ENCODE measurements at places on chromosomes 11 and 22.

GRCh38 chr22:41770715-41771468, 29.6 kb upstream of the CCDC134 start:
- DNase-seq, result no peak

GRCh38 chr11:105177658-105178057, 38.1 kb upstream of the CARD18 start:
- DNase-seq, result peak; percentile 77

- DNase-seq, result no peak
Observed at GRCh38 chr22:37184816-37185541, 3.1 kb downstream of the C1QTNF6 start.

- no peak for DNase-seq
Observed at GRCh38 chr11:80960381-80961029, 1519.7 kb upstream of the TENM4 start.

GRCh38 chr11:45949992-45950407, 27.5 kb downstream of the LARGE2 start:
- DNase-seq, result no peak

DNA sequence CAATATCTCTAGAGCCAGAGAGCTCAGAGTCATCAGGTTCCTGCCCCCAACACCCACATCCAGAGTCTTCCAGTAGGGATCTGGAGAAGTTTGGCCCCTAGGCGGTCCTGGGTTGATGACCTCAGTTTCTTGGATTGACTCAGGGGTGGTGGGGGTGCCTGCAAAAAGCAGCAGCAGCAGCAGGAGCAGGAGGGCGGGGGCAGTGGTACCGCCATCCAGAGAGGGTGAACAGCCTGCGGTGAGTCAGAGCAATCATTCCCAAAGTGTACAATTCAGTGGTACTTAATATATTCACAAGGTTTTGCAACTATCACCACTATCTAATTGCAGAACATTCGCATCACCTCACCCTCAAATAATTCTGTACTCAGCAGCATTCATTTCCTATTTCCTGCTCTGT, 9.9 kb upstream of the SEC14L3 start:
- no peak for DNase-seq

DNA sequence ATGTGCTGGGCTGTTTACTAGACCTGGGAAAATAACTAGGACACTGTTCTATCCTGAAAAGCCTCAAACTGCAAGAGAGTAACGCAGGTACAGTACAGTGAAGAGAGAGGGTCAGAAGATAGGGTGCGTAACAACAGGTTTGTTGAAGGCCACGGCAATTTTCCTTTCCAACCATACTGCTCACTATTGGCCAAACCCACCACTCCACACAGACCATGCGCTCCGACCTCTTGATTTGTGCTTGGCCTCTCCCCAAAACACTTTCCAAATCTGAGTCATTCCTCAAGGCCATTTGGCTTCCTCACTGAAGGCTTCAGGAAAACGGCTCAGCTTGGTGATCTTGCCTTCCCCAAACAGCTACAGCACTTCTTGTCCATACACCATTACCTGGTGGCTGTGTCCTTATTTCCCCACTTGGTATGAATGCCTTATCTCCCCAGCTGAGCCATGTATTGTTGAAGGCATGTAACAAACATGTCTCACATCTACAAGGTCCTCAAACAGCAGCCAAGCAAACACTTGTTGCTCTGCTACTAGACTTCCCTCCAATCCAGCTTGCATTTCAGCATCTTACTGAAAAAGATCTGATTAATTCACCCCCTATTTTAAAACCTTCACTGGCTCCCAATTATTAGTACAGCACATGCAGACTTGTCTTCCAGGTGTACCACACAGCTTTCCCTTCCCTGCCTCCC, 40.9 kb downstream of the TCF20 start:
- no peak for DNase-seq

GRCh38 chr11:87443707-87444106, 406.0 kb downstream of the TMEM135 start:
- DNase-seq, result no peak

DNA sequence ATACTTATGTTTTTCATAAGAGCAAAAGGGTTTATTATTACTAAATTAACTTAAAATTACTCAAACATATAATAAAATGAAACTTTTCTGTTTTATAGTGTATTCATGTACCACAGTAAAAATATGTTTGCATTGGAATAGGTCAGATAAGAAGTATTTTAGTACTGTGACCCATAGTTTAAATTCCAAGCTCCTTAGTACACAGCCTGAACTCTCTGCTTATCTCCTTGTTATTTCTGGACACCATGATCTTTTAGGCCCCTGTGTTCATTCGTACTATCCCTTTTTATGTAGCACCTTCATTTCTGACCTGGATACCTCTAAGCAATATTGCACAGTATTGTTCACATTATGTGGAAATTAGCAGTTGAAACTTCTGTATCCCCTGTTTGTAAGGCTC, 296.7 kb upstream of the SYN3 start:
- no peak for DNase-seq

DNA sequence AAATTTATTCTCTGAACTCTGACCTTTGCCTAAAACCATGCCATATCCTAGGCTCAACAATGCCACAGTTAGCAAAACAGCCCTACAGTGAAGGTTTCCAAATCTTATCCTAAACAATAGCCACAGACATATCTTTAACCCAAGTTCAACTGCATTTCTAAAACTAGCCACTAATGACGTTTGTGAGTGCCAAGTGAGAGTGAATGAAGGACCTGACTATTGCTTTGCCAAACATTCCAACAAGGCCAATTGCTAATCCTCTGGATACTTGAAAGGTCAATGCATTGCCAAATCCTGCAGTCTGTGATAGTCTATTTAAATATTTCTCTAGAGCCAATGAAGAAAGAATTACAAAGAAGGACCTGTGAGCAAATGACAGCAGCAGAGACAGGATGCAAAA, 2.5 kb upstream of the OR4C45 start:
- DNase-seq, result no peak

DNA sequence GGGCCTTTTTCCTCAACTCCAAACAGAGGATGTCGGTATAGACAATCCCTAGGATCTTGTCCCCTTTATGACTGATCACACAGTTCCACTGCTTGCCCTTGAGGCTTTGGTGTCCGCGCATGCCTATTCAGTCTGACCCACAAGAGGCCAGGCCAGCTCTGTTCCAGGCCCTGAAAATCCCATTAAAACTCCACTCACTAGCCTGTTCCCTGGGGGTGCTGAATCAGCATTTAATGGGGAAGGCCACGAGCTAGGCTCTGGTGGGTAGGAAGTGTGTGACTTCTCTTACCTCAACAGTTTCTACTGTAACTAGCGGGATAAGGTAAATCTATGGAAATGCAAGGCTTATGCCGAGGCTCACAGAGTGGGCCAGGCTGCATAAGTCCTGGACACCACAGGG, 117.7 kb downstream of the PTPRJ start:
- no peak for DNase-seq

DNA sequence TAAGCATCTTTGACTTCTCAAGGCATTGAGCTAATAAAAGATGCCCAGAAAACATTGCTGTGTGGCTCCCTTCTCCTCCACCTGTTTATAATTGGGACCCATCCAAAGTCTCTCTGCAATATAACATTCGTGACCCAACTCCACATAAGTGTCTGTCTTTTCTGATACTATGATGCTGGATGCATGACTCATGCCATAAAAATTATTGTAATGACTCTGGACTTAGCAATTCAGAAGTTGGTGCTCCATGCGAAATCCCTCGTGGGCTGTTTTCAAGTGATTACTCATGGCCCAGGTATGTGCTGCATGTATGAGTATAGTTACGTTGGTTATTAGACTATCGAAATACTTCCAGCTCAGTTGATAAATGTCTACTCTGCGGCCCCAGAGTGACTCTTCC, 11.7 kb downstream of the FJX1 start:
- DNase-seq, result peak; percentile 99

DNA sequence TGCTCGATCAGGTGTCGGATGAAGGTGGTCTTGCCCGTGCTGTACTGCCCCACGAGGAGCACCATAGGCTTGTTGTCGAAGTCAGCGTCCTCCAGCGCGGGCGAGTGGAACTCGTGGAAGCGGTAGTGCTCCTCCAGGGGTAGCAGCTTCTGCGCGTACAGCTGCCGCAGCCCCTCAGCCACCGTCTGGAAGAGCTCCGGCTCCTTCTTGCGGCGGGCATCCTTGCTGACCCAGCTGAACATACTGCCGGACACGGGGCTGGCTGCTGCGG, 263 bp downstream of the EHD1 start:
- peak; percentile 29 for DNase-seq

DNA sequence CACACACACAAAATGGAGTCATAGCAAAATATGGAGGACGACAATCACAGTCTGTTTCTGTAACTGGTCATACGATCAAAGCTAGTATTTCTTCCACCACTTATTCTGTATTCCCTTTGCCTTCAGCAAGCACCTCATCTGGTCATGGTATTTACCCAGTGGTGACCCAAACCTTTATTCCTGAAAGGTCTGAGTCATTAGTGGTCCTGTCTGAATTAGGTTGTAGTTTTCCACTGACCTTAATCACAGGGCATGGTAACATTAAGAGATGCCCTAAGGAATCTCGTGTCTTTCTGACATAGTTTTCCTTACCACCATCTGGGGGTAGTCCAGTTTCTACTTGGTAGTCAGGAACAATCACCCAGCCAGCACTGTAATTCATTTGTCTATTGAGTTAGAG, 54.8 kb upstream of the CEP295 start:
- DNase-seq, result no peak

DNA sequence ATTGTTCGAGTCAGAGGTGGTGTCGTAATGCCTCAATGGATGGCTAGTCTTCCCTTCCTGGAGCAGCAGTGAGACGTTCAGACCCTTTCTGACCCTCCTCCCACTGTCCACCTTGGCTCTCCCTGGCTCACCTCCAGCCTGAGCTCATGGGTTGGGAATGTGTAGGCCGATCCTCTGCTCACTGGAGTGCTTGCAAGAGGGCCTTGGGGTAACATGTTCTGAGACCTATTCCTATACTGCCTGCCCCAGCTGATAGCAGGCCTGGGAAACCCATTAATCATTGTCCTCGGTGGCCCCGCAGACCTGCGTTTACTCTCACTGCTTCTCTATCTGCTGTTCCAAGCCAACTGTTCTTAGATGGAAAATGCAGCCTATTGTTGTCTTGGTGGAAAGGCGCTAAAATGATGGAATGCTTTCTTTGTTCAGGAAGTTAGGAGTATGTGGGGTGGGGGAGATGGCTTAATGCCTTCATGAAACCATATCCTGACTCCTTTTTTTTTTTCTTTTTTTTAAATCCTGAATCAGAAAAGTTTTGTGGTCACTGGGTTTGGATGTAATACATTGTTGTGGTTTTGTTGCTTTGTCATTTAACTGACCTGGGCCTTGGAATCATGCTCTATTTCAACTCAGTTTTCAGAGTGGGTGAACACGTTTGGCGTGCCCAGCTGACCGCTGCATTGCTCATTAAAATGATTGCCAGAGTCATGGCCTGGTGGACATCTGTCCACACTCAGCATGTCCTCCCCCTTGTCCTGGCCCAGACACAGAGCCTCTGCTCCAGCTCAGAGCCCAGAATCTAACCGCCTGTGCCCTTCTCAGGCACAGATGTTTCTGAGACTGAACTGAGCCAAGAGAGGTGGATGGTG, 72.5 kb downstream of the MICAL2 start:
- peak; percentile 97 for DNase-seq

- no peak for DNase-seq
Observed at GRCh38 chr22:37472418-37473006, 13.7 kb downstream of the MFNG start.

DNA sequence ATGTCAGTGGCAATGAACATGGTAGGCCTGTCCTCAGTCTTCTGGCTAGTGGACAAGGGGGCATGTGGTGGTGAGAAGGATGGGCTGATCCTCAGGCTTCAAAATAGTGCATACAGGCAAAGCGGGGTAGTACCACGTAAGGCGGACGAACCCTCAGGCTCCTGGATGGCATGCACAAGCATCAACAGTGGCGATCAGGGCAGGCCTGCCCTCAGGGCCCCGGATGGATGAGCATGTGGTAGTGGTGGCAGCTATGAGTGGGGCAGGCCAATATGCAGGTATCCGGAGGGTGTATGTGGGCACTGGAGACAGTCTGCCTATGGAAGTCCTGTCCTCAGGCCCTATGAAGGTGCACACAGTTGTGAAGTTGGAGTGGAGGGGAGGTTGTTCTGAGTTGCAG, 163.8 kb downstream of the GUCY1A2 start:
- no peak for DNase-seq

DNA sequence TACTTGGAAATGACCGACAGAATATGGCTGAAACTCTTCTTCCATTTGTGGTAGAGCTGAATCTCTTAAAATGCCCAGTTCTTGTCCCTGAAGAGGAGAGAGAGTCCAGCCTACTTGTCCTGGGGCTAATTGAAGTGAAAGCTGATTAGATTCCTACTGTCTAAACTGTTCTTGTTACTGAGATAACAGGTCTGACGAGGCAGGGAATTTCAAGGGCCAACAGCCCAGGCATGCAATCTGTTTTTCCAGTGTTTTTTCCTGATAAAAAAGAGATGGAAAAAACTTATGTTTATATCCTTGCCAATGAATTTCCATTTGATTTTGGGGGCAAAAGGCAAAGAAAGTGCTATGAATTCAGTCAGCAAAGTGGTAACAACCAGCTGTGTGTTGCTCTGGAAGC, 195.5 kb downstream of the ETS1 start:
- DNase-seq, result no peak

DNA sequence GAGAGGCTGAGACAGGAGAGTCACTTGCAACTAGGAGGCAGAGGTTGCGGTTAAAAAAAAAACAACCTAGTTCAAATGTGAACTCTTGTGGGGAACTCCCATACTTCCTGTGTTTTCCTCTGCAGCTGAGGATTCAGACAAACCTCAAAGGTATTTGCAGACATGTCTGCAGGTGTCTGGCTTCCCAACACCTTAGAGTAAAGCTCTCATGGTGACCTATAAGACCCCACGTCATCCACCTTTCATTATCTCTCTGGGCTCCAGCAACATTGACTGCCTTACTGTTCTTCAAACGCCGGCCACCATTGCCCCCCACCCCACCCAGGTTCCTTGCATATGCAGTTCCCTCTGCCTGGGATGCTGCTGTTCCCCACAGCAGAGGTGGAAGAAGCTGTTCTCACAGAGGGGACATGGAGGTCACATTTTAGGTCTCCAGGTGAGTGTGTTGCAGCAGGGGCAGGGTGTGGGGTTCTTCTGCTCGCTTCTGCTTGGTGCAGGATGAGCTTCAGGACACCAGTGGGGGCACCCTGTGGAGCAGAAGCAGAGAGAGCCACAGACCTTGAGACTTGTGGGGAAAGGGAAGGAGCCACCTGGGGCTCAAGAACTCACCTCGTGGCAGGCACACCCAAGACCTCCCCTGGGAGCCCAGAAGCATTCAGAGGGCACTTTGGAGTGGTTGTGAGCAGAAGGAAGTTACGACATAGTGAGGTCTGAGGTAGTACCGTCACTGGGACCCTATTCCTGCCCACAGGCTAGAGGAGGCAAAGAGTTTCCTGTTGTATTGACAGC, 203.2 kb downstream of the CSNK2A3 start:
- no peak for DNase-seq

- DNase-seq, result no peak
Observed at GRCh38 chr11:33195462-33196173, 34.3 kb upstream of the CSTF3 start.

GRCh38 chr22:44924710-44925109, 85.1 kb downstream of the PHF21B start:
- DNase-seq, result no peak

GRCh38 chr11:80816454-80816847, 1375.6 kb upstream of the TENM4 start:
- no peak for DNase-seq

GRCh38 chr22:26907366-26907765, 250.0 kb downstream of the MIAT start:
- DNase-seq, result no peak

Data from brain microvascular endothelial cell (primary cell).